ENCODE measurements at places on chromosomes 6 and 20. TPM values are rescaled to one million over a fixed set of nuclear protein-coding genes. Genes with fewer than 3 reads are reported as not detected.

Gene HFE
- total RNA-seq: 2.1 TPM

Gene PPDPF
- total RNA-seq: 90.1 TPM

Gene LINC00237
- total RNA-seq: 2.9 TPM

Gene SLC17A1
- total RNA-seq: not detected

Gene LHFPL5
- total RNA-seq: 9.4 TPM

Gene HSPA1L
- 6.7 TPM for total RNA-seq

Gene KHDC1
- total RNA-seq: 15.6 TPM

Gene REM1
- not detected for total RNA-seq

Gene CNKSR3
- total RNA-seq: 15.7 TPM

Gene CAP2
- 124 TPM for total RNA-seq
